Omental fat pad (tissue), 4 donors: ENCODE measurements at places on chromosomes 1 and 21. TPM values are rescaled to one million over a fixed set of nuclear protein-coding genes. Genes with fewer than 3 reads are reported as not detected.

The HSPG2 gene
- total RNA-seq = 66.0 TPM

The KRTAP21-2 gene
- not detected for total RNA-seq

GRCh38 chr1:15885701-15886610 is 38.4 kb downstream of the SPEN start:
- peak; percentile 92 for DNase-seq

DNA sequence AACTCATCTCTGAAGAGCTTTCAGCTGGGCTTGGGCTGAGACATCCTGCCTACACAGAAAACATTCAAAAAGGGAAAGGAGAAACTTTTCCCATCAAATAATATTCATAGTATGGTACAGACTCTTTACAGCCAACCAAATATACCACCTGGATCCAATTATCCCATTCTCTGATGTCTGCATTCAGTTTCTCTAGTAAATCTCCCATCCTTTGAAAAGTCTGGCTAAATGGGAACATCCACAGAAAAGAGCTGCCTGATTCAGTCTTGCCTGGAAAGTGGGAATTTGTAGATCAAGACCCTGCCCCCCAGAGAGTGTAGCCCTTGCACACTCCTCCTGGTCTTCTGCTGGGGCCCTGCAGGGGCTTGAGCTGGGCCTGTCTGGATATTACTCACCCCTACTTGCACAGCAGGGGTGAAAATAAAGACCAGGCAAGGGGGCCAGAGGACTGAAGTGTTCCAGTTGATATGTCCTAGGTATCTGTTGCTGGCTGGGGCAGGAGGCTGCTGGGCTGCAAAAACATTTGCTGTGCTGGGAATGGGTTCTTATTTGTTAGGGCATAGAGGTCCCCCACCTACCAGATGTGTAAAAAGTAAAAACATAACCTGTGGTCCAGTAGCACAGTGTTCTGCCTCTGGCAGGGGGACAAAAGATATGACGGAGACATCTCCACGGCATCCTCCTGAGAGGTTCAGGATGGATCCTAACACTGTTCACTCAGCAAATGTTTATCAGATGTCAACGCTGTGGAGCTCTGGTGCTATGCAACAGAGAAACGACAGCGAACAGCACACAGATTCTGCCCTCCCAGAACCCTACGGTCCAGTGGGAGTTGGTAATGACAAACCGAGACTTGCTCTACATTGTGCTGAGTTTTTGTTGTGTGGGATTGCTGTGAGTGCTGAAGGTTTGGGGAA is 140.3 kb downstream of the PLXNA2 start:
- DNase-seq = no peak

GRCh38 chr1:199551967-199552565 is 475.4 kb upstream of the NR5A2 start:
- no peak for DNase-seq

DNA sequence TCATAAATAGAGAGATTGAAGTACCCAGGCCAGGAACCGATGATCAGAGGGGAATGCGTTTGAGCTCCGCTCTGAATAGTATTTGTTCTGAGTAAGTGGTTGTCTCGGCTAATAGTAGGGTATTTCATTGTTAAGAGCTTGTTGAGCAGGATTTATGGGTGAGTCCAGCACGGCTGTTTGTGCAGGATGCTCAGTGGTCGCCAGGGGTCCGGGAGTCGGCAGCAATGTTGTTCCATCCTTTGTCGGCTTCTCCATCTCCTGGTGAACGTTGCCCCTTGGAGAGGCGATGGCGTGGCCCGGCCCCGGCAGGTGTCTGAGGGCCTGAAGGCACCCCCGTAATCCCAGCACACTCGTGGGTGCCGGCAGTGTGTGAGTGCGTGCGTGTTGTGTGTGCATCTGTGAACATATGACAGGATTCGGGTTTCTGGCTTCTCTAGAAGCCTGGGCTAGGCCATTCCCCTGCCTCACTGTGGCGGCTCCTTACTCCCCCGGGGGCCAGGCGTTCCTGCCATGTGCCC is 160.8 kb upstream of the ARHGEF16 start:
- DNase-seq = no peak

DNA sequence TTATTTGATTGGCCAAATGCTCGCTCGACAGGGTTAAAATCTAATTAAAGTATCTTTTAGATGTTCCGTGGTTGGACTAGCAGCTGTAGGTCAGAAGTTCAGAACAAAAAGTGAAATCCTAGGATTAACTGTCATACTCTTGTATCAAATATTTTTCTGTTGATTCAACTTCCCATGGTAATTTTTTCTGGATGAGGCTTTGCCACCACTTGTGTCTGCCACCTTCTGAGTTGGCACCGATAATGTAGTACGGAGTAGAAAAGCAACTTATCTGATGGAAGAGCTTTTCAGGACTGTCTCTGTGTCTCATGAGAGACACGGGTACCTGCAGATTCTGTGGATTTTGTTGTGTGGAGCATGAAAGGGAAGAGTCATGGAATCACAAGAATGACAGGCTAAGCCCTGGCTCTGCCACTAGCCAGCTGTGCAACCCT is 44.6 kb upstream of the CNN3 start:
- no peak for DNase-seq

DNA sequence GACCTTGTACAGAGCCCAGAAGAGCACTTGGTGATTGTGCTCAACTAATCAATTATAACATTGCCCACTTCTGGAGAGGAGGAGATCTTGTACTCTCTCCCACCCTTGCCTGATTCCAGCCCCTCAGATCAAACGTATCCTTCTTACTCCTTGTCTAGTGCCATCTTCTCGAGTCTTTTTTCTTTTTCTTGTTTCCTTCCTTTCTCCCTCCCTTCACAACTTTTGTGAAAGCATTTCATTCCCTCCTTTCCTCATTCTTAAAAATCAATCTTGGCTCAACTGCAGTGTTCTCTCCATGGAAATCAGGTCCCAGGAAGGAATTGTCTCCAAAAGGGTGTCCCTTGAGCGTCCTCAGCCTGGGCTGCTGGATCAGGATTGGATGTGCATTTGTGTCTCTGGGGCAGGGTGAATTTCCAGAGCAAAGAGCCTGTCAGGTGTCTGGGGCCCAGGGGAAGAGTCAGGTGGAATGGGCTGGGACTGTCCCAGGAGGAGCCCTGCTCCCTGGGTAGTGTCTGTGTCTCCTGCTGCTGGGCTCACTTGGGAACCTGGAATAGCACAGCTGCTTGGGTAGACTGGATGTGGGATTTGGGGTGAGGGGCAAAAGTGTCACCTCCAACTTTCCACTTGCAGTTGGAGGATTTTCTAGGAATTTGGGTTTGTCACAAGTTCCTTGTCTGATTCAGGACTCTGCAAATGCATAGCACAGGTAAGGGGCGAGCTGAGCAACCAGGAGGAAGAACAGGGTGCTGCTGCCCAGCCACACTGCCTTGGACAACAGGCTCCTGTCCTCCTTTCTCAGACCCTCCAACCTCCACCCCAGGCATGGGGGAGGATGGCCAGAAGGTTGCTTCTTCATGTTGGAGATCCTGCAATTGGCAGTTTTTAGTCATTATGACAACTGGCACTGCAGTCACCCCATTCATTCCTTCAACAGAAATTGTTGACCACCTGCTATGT is 3.3 kb downstream of the SOX13 start:
- DNase-seq = no peak

DNA sequence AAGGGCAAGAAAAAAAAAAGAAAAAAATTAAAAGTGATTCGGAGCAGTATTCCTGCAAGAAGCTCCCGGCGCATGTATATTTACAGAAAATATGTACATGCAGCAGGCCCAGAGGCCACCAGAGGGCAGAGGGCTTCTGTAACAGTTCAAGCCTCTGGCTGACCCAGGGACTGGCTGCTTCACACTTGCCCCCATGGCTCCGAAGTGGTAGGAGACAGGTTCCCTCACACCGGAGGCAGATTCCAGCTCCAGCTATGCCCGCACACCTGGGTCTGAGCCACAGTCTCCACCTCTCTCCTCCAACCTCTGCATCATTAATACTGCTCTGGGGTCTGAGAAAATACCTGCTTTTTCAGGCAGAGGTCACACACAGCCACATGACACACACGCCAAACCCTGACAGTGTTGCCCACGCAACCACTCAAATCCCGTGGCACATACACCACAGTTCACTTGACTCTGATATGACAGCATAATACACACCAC is 2.2 kb upstream of the ARHGAP30 start:
- DNase-seq = no peak

DNA sequence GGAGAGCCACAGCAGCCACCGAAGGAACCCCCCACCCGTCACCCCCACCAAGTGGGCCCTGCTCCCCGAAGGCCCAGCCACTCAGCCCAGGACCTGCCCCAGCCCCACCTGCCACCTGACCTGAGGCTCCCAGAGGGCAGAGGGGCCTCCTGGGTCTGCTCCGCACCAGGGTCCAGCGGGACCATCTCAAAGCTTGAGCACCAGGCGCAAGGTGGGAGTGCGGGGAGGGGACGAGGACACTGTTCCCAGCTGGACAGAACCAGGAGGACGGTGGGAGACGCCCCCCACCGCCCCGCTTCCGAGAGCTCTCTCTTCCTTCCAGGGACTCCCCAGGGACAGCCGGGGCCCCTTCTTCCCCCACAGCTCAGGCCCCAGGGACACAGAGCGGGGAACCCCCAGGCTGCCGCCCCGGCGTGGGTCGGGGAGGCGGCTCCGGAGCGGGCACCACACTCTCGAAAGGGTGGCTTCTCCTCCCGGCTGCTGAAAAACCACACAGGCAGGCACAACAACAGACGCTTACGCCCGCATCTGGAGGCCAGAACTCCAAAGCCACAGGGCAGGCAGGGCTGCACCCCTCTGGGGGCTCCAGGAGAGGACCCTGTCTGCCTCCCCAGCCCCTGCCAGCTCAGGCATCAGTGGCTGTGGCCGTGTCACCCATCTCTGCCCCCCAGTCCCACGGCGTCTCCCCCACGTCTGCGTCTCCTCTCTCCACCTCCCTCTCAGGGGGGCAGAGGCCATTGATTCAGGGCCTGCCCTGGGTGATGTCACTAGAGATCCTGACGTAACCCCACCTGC is 1.9 kb upstream of the TTLL10 start:
- no peak for DNase-seq

GRCh38 chr1:5479876-5480646 is 512.2 kb downstream of the NPHP4 start:
- no peak for DNase-seq

GRCh38 chr1:244614879-244615278 is 38.0 kb upstream of the DESI2 start:
- DNase-seq = no peak
